ENCODE measurements at places on chromosomes 13 and 19.

- peak; percentile 44 for DNase-seq
These were observed 306 bp downstream of the ZNF540 start for GRCh38 chr19:37594982-37595382.

DNA sequence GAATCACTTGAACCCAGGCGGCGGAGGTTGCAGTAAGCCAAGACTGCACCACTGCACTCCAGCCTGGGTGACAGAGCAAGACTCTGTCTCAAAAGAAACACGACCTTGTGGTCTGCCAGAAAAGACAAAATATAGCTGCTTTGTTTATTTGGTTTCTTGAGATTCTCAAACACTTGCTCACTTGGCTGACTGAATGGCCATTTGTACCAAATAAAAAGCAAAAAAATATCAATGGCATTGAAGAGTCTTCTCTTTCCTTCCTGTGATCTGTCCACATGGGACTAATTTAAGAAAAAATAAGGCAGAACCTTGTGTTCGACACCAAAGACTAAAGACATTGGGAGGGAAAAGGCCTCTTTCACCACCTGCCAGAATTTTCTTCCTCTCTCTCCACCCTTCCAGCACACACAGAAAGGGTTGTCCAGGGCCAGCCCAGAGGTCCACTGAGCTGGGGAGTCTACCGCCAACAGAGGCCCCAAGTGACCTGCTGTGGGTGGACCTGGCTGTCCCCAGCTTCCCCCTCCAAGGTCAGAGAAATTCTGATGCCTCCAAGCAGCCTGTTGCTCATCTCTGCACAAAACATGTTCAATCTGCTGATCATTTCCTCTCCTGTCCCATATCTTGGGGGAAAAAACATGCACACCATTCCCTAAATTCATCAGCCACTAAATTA lies 5.9 kb downstream of the BRME1 start:
- DNase-seq, result peak; percentile 9

- peak; percentile 58 for DNase-seq
These were observed 21.7 kb upstream of the LAMP1 start for GRCh38 chr13:113275387-113275786.

DNA sequence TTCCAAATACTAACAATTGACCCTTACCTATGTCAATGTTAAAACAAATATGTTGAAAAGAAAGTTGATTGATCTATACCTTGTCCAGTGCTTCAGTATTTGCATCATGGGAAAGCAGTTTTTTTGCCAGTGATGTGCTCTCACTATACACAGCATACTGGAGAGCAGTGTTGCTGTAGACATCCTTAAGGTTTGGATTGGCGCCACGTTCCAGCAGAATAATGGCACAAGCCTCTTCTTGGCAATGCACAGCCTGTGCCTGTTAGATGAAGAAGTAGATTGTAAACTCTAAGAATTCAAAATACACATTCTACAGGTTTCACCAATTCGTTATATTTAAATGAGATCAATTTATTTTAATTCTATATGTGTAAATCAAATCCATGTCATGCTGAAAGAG lies 43.9 kb upstream of the C1QTNF9B start:
- no peak for DNase-seq

DNA sequence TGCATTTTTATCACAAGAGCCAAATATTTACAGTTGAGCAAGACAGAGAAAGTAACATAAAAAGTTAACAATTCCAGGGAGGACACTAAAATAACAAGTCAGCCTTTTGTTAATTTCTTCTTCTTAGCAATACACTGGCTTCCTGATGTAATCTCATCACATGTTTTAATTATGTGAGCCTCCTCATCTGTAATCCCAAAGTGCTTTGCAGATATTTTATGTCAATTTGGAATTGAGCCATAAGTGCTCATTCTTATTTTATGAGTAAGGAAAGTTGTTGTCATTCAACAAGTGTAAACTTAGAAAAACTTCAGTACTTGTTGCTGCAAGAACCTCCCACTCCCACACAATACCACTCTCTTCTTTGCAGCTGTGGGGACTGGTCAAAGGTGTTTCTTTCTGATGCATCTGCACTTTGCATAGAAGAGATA lies 223.6 kb downstream of the GPC6 start:
- DNase-seq, result peak; percentile 65

- no peak for DNase-seq
These were observed 1.3 kb upstream of the ATF5 start for GRCh38 chr19:49927526-49928264.

DNA sequence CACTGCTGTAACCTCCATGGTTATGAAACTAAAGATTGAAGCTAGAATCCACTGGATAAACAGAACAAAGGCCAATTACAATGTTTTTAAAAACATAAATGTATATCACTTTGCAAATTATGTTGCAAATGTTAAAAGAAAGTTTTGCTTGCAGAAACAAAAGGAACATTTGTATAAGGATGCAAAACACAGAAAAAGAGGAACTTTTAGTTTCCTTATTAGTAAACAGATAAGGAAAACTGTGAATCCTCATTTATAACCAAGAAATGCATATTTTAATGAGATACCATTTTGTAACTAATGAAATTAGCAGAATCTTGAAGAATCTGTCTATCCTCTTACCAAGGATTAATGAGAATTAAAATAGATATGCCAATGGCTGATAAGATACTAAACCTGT lies 32.3 kb downstream of the LPAR6 start:
- no peak for DNase-seq

DNA sequence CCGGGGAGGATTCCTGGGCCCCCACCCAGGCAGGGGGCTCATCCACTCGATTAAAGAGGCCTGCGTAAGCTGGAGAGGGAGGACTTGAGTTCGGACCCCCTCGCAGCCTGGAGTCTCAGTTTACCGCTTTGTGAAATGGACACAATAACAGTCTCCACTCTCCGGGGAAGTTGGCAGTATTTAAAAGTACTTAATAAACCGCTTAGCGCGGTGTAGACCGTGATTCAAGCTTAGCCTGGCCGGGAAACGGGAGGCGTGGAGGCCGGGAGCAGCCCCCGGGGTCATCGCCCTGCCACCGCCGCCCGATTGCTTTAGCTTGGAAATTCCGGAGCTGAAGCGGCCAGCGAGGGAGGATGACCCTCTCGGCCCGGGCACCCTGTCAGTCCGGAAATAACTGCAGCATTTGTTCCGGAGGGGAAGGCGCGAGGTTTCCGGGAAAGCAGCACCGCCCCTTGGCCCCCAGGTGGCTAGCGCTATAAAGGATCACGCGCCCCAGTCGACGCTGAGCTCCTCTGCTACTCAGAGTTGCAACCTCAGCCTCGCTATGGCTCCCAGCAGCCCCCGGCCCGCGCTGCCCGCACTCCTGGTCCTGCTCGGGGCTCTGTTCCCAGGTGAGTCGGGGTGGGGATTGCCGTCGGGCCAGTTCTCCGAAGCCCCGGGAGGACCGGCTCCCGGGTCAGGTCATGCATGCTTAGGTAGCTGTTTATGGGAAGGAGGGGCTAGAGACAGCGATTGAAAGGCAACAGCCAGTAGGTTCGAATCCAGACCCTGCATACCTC lies at the start of gene ICAM1:
TSS of gene ICAM1 (plus strand) at position 505 of the 779 bp plus-strand sequence. CDS start at position 545, 40 bp downstream.
- peak; percentile 39 for DNase-seq

DNA sequence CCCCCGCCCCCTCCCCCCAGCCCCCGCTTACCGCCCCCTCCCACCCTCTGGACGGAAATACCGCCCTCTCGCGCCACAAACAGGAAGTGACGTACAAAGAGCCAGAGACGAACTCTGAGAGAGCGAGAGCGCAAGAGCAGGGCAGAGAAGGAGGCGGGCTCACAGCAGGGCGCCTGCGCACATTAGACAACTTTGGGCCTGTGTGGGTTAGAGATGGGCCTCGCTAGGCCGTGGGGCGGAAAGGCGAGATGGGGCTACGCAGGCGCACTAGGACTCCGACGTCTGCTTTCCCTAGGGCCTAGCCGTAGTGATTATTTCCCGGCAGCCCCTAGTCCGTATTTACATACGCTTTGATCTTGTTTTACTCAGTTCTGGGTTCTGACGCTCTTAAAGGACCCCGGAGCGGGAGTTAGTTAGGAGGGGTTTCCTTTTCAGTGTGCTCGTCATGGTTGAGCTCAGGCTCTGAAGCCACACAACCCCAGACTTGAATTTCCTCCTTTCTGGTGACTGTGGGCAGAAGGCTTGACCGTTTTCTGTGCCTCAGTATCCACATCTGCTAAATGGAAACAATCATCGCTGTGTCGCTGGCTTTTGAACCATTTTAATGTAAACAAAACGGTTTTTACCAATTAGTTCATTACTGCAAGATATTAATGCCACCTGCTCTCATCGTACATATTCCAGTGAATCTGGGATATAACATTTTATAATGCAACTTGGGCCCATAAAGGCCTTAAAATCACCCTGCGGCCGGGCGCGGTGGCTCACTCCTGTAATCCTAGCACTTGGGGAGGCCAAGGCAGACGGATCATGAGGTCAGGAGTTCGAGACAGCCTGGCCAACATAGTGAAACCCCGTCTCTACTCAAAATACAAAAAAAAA lies 449 bp upstream of the AKT2 start:
- DNase-seq, result peak; percentile 99

- no peak for DNase-seq
These were observed 9.4 kb upstream of the ZNF428 start for GRCh38 chr19:43628646-43629326.

- no peak for DNase-seq
These were observed 82.5 kb downstream of the KLF5 start for GRCh38 chr13:73141292-73141771.

- DNase-seq, result peak; percentile 86
These were observed 243.5 kb downstream of the RGCC start for GRCh38 chr13:41700790-41701310.

GRCh38 chr13:39916330-39916729 lies 260.9 kb downstream of the COG6 start:
- DNase-seq, result no peak

DNA sequence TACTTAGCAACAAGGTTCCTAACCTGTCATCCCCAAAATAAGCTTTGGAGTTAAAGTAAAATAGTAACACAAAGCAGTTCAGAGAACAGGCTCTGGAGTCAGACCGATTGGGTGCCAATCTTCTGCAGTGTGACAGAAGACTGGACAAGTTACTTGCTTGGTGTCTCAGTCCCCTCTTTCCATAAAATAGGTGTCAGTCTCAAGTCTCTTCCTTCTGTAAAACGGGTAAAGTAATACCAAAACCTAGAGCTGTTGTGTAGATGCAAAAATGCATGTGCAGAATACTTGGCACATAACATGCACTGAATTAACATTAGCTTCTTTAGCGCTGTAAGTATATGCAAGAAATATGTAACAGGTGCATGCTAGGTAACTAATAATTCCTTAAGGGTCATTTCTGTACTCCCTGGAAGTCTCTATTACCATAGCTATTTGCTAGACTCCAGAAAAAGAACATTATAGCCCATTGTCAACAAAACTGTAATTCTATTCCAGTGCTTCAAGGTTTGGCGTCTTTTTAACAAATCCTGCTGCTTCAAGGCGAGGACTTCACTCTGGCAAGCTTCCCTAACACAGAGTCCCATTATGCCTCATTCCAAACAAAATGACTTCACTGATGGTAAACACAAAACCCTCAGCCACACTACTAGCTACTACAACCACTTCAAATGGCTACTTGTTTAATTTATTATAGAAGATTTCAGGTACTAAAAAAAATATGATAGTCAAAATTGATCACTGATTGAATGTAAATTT lies 32.8 kb downstream of the ELF1 start:
- DNase-seq, result peak; percentile 42

DNA sequence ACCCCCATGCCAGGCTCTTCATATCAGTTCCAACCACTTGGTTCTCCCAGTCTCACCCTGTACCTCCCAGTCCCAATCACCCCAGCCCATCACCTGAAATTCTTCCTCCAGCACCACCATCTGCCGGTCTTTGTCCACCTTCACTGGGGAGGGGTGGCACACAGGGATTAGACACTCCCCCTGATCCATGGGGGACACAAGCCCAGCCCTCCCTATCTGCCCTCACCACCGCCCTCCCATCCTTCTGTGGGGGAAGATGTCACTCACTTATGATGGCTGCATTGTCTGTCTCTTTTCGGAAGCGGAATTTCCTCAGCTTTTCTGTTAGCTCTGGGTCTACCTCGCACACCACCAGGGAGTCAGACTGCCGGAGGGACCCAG lies 685 bp downstream of the GMFG start:
- DNase-seq, result no peak

- DNase-seq, result no peak
These were observed 83.1 kb downstream of the AKAP11 start for GRCh38 chr13:42355092-42355485.

GRCh38 chr13:30440910-30441703 lies 18.8 kb downstream of the UBE2L5 start:
- no peak for DNase-seq

DNA sequence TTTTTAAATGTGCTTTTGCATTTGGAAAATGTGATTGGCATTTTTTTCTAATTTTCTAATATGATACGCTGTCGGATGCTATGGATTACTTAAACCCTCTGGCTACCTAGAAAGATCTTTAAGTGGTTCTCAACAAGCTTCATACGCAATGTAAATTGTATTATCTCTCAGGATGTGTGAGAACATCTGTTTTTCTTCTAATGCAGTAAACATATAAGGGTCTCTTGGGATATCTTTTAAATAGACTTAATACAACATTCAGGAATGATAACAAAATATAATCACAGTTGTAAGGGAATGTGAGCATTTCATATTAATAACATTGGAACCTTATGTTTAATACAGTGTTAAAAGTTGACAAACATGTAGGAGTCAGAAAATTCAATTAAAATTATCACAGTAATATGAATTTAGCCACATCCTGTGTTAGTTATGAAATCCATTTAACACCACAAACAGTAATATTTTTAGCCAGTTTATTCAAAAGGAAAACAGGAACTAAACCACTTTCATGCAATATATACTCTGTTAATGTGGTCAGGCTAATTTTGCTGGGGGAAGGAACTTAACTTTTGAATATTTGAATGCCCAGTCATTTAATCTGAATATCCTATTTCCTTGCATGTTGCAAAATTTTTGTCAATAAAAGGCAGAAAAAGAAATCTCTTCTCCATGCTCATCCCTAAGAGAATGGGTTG lies 15.0 kb upstream of the ALOX5AP start:
- peak; percentile 70 for DNase-seq

DNA sequence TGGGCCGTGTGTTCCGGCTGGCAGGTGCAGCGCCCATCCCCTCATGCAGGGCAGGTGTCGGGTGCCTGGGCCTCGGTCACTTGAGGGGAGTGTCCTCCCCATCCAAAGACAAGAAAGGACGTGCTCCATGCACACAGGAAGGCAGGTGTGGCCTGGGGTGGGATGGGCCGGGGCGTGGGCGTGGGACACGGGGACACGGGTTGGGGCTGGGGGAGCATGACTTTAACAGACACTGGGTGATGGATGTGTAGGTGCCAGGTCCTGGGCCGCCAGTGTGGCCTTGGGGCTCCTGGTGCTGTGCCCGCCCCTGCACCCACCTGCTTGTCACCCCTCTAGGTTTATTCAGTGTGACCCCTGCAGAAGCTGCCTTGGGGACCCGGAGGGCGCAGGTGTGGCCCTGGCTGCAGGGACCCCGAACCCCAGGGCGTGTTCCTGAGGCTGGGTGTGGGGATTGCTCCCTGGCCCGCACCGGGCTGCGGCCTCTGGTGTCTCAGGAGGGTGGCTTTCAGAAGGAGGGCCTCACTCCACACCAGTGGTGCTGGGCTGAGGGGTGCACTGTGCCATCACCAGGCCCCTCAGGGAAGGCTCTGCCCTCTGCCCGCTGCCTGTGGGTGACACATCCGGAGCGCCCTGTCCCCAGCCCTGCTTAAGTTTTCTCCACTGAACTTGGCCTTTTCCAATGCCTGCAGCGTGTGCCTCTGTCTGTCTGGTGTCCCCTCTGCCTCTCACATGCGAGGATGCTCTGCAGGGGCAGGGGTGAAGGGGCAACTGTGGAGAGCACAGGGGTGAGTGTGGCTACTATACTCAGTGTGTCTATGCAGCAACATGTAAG lies 5.2 kb downstream of the TMEM255B start:
- DNase-seq, result no peak

- no peak for DNase-seq
These were observed 16.8 kb upstream of the ADGRE2 start for GRCh38 chr19:14795078-14795721.

GRCh38 chr13:112931028-112931934 lies 37.7 kb upstream of the MCF2L start:
- DNase-seq, result peak; percentile 70

Data from AG10803 (cell line).